Ascending aorta (tissue), 2 donors: ENCODE measurements at places on chromosomes 7 and 10. TPM values are rescaled to one million over a fixed set of nuclear protein-coding genes. Genes with fewer than 3 reads are reported as not detected.

The SPACDR gene
- not detected for total RNA-seq

The USP54 gene
- 172 TPM for total RNA-seq

The BAG3 gene
- total RNA-seq, result 88.0 TPM

The FAM25A gene
- total RNA-seq, result not detected

The TCF7L2 gene
- total RNA-seq, result 8.2 TPM

The AKR1D1 gene
- not detected for total RNA-seq

The OR2A42 gene
- total RNA-seq, result not detected

The MKX gene
- total RNA-seq, result 15.8 TPM

The AKR1C1 gene
- total RNA-seq, result 18.4 TPM

The TCERG1L gene
- not detected for total RNA-seq

The CPA2 gene
- total RNA-seq, result not detected

The CTNNA3 gene
- under 0.01 TPM for total RNA-seq

The SLC16A9 gene
- 2.9 TPM for total RNA-seq

The SPDYE16 gene
- not detected for total RNA-seq

The TPST1 gene
- total RNA-seq, result 21.9 TPM

The FAM131B gene
- total RNA-seq, result 0.53 TPM

The HOXA2 gene
- 36.5 TPM for total RNA-seq

The TDRD1 gene
- 0.53 TPM for total RNA-seq

The PPP3CB gene
- 23.0 TPM for total RNA-seq

The LRRC4 gene
- 0.43 TPM for total RNA-seq

The ZNF503 gene
- 28.8 TPM for total RNA-seq

The DGKI gene
- total RNA-seq, result 13.4 TPM

The PARD3 gene
- total RNA-seq, result 37.5 TPM

The A1CF gene
- total RNA-seq, result not detected

The ZCWPW1 gene
- not detected for total RNA-seq

The RTKN2 gene
- total RNA-seq, result not detected

The GSTO2 gene
- total RNA-seq, result not detected

The ACTA2 gene
- total RNA-seq, result 5,316 TPM

The RSPH10B2 gene
- not detected for total RNA-seq

The PIP gene
- not detected for total RNA-seq

The SPDYE6 gene
- not detected for total RNA-seq

The DPYSL4 gene
- total RNA-seq, result not detected

The SPAM1 gene
- not detected for total RNA-seq

The SFMBT2 gene
- 2.2 TPM for total RNA-seq

The MYL10 gene
- total RNA-seq, result not detected

The TMEM176A gene
- 31.5 TPM for total RNA-seq

The LRRD1 gene
- not detected for total RNA-seq

The NPSR1 gene
- total RNA-seq, result not detected

The COX15 gene
- total RNA-seq, result 22.0 TPM

The UCMA gene
- total RNA-seq, result not detected

The ZNF107 gene
- 0.85 TPM for total RNA-seq

The FAM25G gene
- not detected for total RNA-seq

The IGF2BP3 gene
- not detected for total RNA-seq

The TMEM184A gene
- total RNA-seq, result not detected

The TSPAN12 gene
- total RNA-seq, result 28.9 TPM

The CLDN12 gene
- total RNA-seq, result 55.3 TPM

The COL28A1 gene
- 0.11 TPM for total RNA-seq

The COBL gene
- total RNA-seq, result 0.11 TPM

The CALHM1 gene
- not detected for total RNA-seq

The TAS2R4 gene
- not detected for total RNA-seq

The HMX3 gene
- total RNA-seq, result not detected
